ENCODE measurements at places on chromosomes 6 and 20.

GRCh38 chr6:138434925-138435324, 30.9 kb downstream of the HEBP2 start:
- peaks cover 9% of the 10 kb centered on the region for H3K27me3 ChIP-seq
- peaks cover 18% of the 10 kb centered on the region for H3K4me1 ChIP-seq
- no peak overlapping the region for H3K27ac ChIP-seq
- DNase-seq, result no peak
- no peaks in the 10 kb centered on the region for H3K36me3 ChIP-seq

- no peak for DNase-seq
- H3K27ac ChIP-seq, result no peak overlapping the region
Measured at GRCh38 chr6:83594941-83595340, 82.6 kb downstream of the PRSS35 start.

- H3K27ac ChIP-seq, result no peak overlapping the region
- H3K36me3 ChIP-seq, result peaks cover 33% of the 10 kb centered on the region
- H3K4me3 ChIP-seq, result no peak overlapping the region
- no peaks in the 10 kb centered on the region for H3K4me1 ChIP-seq
- H3K27me3 ChIP-seq, result no peaks in the 10 kb centered on the region
Measured at GRCh38 chr6:170403451-170403850, 96.9 kb downstream of the FAM120B start.

DNA sequence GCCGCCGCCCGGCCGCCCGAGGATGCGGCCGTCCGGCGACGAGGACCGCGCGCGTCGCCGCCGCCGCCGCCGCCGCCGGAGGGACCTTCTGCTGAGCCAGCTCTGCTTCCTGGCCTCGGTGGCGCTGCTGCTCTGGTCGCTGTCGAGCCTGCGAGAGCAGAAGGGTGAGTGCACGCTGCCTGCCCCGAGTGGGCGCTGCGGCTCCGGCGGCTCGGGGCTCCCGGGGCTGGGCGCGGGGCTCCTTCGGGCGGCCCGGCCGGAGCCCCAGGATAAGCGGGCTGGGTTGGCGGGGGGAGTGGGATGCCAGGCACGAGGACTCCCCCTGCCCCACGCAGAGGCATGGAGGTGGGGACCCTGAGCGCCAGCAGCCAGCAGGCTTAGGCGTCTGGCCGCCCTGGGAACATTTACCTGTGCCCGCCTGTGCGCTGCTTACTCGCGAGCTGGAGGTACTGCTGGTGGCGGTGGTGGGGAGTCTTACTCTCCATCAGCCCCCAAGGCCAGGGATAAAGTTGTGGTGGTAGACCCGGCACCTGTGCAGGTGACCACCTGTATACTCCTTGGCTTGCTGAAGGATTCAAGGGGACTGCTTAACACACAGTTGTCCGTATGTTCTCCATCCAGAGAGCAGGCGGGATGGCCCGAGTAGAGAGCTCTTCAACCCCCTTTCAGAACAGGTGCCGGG, 520 bp downstream of the SLC24A3 start:
- no peak for DNase-seq
- peaks cover 58% of the 10 kb centered on the region for H3K27me3 ChIP-seq
- H3K27ac ChIP-seq, result no peak overlapping the region
- H3K4me3 ChIP-seq, result no peak overlapping the region
- peaks cover 10% of the 10 kb centered on the region for H3K4me1 ChIP-seq

- H3K36me3 ChIP-seq, result peaks cover 3% of the 10 kb centered on the region
- H3K4me1 ChIP-seq, result no peaks in the 10 kb centered on the region
- H3K4me3 ChIP-seq, result no peak overlapping the region
- DNase-seq, result no peak
- no peak overlapping the region for H3K27ac ChIP-seq
Measured at GRCh38 chr6:101290346-101290745, 103.2 kb upstream of the GRIK2 start.

DNA sequence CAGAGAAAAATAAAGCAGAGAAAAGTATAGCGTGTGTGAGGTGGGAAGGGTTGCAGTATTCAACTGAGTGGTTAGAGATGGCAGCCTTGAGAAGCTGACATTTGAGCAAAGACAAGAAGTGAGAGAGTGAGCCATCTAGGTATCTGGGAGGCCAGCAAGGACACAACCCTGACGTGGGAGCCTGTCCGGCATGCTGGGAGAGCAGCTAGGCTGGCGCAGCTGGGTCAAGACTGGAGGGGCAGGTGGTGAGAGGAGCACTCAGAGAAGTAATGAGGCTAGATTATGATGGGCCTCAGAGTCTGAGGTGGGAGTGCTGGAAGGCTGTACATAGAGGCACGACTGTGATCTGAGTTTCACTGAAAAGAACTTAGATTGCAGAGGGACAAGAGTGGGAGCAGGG, 12.9 kb downstream of the TTPAL start:
- peaks cover 20% of the 10 kb centered on the region for H3K36me3 ChIP-seq
- H3K27ac ChIP-seq, result peak overlapping the region; percentile 57
- no peak for DNase-seq
- no peaks in the 10 kb centered on the region for H3K27me3 ChIP-seq
- peaks cover 6% of the 10 kb centered on the region for H3K4me1 ChIP-seq

GRCh38 chr20:40457404-40457803, 231.6 kb downstream of the MAFB start:
- DNase-seq, result no peak
- no peak overlapping the region for H3K27ac ChIP-seq
- H3K4me1 ChIP-seq, result no peaks in the 10 kb centered on the region

- H3K4me1 ChIP-seq, result peaks cover 64% of the 10 kb centered on the region
- DNase-seq, result no peak
- no peak overlapping the region for H3K4me3 ChIP-seq
- H3K27me3 ChIP-seq, result no peaks in the 10 kb centered on the region
- peak overlapping the region; percentile 37 for H3K27ac ChIP-seq
Measured at GRCh38 chr20:37777988-37778659, 84.3 kb downstream of the CTNNBL1 start.

DNA sequence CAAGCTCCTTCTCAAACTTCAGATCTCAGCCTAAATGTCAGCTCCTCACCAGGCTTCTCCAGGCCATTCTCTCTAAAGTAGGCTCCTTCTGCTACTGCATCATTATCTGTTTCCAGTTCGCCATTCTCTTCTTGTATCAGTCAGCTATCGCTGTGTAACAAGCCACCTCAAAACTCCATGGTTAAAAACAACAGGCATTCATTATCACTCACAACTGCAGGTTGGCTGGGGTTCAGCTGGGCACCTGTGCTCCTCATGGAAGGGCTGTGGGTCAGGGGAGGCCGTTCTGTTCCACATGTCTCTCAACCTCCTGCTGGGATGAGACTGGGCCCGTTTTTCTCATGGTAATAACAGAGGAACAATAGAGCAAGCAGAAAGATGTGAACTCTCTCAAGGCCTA, 28.7 kb downstream of the PRND start:
- no peak overlapping the region for H3K4me3 ChIP-seq
- H3K27me3 ChIP-seq, result no peaks in the 10 kb centered on the region
- no peak overlapping the region for H3K27ac ChIP-seq
- no peaks in the 10 kb centered on the region for H3K4me1 ChIP-seq
- no peaks in the 10 kb centered on the region for H3K36me3 ChIP-seq
- DNase-seq, result no peak

DNA sequence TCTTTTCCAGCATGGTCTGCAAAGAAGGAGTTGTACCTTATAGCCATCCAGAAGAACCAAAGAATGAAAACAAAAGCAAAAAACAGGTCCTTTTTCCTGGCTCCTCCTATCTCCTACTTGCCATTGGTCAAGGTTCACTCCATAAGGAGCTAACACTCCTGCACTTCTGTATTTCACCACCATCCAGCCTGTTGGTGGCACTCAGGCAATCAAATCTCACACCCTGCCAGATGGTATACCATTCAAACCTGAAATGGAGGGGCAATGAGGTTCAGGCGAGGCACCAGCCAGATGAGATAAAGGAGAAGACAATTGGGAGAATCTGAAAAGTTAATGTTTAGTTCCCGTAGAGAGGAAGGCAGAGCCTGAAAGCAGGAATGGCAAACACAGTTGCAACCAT, 203.8 kb downstream of the ALDH8A1 start:
- H3K36me3 ChIP-seq, result no peaks in the 10 kb centered on the region
- H3K27me3 ChIP-seq, result peaks cover 10% of the 10 kb centered on the region
- no peak for DNase-seq
- no peak overlapping the region for H3K4me3 ChIP-seq
- H3K4me1 ChIP-seq, result no peaks in the 10 kb centered on the region

DNA sequence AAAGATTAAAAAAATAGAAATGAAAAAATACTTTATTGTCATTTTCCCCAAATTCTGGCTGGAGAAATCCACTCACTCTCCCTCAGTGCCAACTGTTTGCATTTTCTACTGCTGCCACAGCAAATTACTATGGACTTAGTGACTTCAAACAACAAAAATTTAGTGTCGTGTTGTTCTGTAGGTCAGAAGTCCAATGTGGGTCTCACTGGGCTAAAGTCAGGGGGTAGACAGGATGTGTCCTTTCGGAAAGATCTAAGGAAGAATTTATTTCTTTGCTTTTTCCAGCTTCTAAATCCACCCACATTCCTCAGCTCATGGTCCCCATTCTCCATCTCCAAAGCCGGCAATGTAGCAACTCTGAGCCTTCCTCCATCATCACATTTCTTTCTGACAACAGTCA, 453.3 kb downstream of the KIF16B start:
- peaks cover 4% of the 10 kb centered on the region for H3K4me1 ChIP-seq
- no peak for DNase-seq
- no peaks in the 10 kb centered on the region for H3K36me3 ChIP-seq
- H3K4me3 ChIP-seq, result no peak overlapping the region
- no peaks in the 10 kb centered on the region for H3K27me3 ChIP-seq
- H3K27ac ChIP-seq, result no peak overlapping the region

DNA sequence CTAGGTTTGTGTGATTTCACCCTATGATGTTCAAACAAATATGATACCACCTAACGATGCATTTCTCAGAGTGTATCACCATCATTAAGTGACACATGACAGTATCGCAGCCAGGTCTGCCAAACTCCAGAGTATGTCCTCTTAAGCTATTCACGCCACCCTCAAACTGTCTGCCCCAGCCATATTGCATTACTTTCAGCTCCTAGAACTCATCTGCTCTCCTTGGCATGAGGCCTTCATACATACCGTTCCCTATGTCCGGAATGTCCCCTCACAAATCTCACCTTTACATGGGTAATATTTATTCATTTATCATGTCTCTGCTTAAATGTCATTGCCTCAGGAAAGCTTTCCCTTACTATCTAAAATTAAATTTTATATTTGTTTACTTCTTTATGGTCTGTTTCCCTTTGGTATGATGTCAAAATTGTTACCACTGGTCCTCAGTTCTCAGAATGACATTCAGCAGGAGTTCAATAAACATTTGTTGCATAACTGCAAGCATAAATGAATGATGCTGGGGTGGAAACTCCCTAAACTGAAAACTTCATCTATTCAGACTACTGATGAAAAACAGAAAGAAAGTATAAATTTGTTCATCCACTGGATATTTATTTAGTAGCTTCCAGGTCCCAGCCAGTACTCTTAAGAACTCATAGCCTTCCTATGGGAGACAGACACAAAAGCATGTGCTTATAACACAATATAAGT, 3.2 kb downstream of the SESN1 start:
- peaks cover 48% of the 10 kb centered on the region for H3K4me1 ChIP-seq
- no peaks in the 10 kb centered on the region for H3K36me3 ChIP-seq
- H3K4me3 ChIP-seq, result peak overlapping the region; percentile 4
- peak overlapping the region; percentile 12 for H3K27ac ChIP-seq

DNA sequence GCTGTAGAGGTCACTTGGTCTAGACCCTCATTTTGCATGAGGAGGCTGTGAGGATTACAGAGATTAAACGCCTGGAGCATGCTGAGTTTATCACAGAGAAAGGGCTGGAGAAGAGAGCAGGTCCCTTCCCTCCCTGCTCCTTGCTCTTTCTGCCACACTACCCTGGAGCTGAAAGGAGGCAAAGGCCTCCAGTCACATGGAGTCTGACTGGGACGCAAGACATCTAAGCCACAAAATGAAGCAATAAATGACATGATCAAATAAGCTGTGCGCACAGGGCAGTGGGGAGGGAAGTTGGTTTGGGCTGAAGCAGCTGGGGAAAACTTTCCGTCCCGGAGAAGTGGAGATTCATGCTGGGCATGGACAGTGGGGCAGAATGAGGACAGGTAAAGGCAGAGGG, 33.3 kb downstream of the ATXN1 start:
- H3K27ac ChIP-seq, result no peak overlapping the region
- no peaks in the 10 kb centered on the region for H3K27me3 ChIP-seq
- no peak overlapping the region for H3K4me3 ChIP-seq
- DNase-seq, result no peak
- H3K36me3 ChIP-seq, result no peaks in the 10 kb centered on the region

DNA sequence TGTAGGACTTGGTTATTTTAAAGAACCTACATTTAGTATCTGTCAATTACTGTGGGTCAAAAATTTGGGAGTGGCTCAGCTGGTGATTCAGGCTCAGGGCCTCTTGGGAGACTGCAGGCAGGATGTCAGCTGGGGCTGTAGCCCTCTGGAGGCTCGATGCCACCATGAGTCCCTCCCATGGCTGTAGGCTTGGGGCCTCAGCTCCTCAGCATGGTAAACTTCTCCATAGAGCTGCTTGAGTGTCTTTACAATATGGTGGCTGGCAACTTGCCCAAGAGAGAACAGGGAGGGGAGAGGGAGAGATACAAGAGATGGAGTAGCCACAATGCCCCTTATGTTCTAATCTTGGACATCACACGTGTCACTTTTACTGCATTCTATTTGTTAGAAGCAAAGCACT, 470.4 kb downstream of the CDH26 start:
- DNase-seq, result no peak
- no peak overlapping the region for H3K27ac ChIP-seq
- no peaks in the 10 kb centered on the region for H3K4me1 ChIP-seq
- H3K4me3 ChIP-seq, result no peak overlapping the region
- H3K27me3 ChIP-seq, result peaks cover 3% of the 10 kb centered on the region

GRCh38 chr6:105815661-105816555, 270.2 kb upstream of the PRDM1 start:
- DNase-seq, result no peak
- no peaks in the 10 kb centered on the region for H3K27me3 ChIP-seq
- no peak overlapping the region for H3K27ac ChIP-seq
- H3K4me1 ChIP-seq, result no peaks in the 10 kb centered on the region

- H3K4me1 ChIP-seq, result peaks cover 39% of the 10 kb centered on the region
- DNase-seq, result peak; percentile 26
- H3K27me3 ChIP-seq, result no peaks in the 10 kb centered on the region
- H3K4me3 ChIP-seq, result peak overlapping the region; percentile 14
Measured at GRCh38 chr6:149111556-149112115, 205.9 kb upstream of the TAB2 start.

GRCh38 chr6:15171026-15171425, 74.8 kb upstream of the JARID2 start:
- H3K4me1 ChIP-seq, result peaks cover 5% of the 10 kb centered on the region
- no peak overlapping the region for H3K4me3 ChIP-seq
- no peaks in the 10 kb centered on the region for H3K36me3 ChIP-seq

DNA sequence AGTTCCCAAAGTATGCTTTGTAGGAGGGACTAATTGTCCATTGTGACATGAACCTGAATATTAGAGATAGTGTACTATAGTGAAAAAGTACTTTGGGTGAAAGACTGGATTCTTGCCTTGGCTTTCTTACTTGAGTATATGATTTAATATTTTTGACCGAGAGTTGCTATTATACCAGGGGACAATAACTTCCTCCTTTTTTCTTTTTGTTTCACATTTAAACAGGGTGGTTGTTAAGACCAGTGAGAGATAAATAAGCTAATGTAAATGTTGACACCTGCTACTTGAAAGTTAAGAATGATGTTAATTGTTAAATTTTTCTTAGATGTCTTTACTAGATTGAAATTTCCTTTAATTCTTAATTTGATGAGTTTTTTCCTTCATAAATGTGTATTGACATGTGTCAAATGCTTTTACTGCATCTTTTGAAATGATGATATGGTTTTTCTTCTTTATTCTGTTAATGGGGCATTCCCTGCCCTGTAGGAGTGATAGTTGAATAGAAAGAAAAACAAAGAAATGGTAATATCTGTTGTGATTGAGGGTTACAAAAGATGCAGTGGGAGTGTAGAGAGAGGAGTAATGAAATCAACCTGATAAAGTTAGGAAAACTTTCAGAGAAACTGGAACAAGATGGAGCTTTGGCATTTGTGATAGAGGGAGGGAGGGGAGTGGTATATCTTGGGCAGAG, 48.4 kb downstream of the ZFAND3 start:
- H3K36me3 ChIP-seq, result peaks cover 5% of the 10 kb centered on the region
- peak overlapping the region; percentile 38 for H3K4me3 ChIP-seq
- H3K27ac ChIP-seq, result peak overlapping the region; percentile 88
- no peaks in the 10 kb centered on the region for H3K27me3 ChIP-seq
